ENCODE measurements at places on chromosomes 5 and 9.

- no peak for DNase-seq
These were observed 37.5 kb downstream of the SLC44A1 start for GRCh38 chr9:105281926-105282325.

DNA sequence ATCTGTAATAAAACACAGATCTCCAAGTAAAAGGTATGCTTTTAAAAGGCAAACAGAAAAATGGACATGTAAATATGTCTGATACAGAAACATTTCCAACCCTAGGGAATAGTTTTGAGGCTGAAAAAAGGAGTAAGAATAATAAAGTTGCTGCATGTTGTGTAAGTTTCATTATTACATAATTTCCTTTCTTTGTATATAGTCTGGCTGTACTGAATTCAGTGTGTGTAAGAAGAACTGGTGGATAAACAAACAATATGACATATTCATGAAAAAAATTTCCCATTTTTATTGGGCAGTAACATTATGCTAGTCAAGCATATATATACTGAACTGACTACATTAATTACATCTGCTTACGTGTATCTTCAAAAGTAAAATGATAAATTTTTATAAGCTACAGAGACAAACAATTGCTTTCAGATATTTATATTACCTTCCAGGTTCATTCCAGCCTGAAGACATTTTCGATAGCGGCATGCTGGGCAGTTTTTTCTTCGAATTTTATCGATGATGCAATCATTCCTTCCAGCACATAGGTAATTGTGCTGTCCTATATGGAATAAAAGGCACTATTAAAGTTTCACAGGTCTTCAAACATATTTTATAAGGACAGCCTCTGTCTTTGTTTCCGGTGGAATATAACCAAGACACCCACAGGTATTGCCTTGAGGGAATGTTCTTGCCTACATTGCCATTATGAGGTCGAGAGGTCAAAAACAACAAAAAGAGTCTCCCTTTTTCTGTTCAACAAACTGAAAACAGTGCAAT is 93.6 kb downstream of the NR3C1 start:
- no peak for DNase-seq

DNA sequence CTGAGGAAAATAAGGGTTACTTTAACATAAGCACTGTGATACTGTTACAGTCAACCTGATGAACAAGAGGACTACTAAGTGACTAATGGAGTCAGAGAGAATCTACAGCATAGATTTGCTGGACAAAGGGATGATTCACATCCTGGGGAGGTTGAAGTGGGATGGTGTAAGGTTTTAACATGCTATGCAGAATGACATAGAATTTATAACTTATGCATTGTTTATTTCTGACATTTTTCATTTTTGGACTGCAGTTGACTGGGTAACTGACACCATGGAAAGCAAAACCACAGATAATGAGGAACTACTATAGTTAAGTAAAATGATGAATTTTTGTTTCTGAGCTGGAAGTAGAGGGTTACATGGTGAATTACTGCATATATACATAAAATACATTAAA is 389.2 kb downstream of the MAT2B start:
- no peak for DNase-seq

DNA sequence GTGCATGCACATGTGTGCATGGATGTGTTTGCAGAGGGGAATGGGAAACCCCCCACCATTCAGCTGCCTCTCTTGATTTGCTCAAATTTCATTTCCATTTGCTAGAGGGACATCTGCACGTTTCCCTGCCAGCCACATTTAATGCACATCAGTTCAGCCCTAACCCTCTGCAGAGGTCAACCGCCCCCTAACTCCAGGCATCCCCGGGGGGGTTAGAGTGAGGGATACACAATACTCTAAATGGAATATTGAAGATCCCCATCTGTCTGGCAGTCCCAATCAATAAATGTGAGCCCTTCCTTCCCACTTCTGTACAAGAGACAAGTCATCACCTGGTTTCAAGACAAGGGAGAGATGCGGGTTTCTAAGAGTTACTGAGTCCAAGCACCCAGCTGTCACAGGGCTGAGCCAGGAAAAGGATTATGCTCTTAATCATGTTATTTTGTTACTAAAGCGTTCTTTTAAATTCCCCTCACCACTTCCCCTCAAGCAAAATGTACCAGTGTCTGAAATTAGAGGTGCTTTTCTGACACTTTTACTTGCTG is 134.1 kb downstream of the SEMA6A start:
- DNase-seq, result no peak

DNA sequence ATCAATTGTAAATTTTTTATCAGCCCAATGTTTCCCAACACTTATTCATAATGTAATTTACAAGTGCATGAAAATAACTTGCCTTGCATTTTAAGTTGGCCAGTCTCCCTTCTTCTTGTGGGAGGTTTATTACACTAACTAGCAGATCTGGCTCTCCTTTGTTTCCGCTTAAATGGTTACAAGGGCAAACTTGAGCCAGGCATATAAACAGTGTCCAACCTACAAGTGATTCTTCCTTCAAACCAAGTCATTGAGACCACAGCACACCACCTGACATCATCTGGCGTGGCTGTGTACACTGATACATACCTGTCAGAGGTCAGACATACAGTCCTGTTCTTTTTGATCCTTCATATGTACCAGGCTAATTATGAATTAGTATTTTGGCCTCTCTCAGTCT is 80.1 kb downstream of the ALDH1A1 start:
- no peak for DNase-seq

- DNase-seq, result no peak
These were observed 23.4 kb downstream of the C9orf50 start for GRCh38 chr9:129597355-129598088.

DNA sequence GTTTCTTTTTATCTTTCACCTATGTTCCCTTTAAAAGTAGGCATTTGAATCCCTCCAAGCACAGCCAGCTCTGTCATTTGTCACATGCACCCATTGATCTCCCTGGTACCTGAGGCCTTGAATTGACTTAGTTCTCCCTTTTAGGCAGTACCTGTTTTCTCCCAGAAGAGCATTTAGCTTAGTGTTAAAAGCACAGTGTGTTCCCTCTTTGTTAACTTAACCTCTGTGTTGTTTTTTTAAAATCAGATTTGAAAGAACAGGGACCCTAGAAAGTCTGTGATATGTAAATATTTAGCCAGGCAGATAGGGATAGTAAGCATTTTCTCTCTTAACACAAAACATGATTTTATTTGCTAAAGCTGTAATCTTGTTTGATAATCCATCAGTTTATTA is 113.8 kb upstream of the SPATA31D4 start:
- no peak for DNase-seq

DNA sequence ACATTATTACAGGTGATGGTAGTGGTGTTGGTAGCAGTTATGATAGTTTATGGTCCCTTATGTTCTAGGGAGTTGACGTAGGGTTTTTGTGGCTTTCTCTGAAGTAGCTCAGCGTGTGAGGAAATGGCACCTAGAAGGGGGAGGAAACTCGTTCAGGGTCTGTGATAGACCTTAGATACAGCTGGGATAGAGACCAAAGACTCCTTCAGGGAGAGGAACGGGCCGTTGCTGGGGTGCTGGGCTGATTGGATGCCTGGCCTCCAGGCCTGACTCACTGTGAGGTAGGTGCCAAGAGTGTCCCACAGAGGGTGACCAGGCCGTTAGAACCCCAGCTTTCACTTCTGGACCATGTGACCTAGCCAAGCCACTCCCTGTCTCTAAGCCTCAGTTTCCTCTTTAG is 96.6 kb downstream of the DAB2IP start:
- DNase-seq, result no peak

- no peak for DNase-seq
These were observed 6.3 kb downstream of the HNRNPA0 start for GRCh38 chr5:137747848-137748247.

- DNase-seq, result no peak
These were observed 240.6 kb upstream of the MAP3K1 start for GRCh38 chr5:56574778-56575177.

GRCh38 chr5:132407970-132408369 is 38.5 kb downstream of the SLC22A5 start:
- no peak for DNase-seq

Data from NCI-H446 (cell line).